ENCODE measurements at places on chromosomes 7 and 10. TPM values are rescaled to one million over a fixed set of nuclear protein-coding genes. Genes with fewer than 3 reads are reported as not detected.

EFCAB10 gene
- 1.2 TPM for polyA plus RNA-seq

PAPOLB gene
- 0.04 TPM for polyA plus RNA-seq

MMP21 gene
- 0.74 TPM for polyA plus RNA-seq

ANXA8L1 gene
- polyA plus RNA-seq: not detected

GRCh38 chr10:47144525-47144924, 155.5 kb upstream of the GDF10 start:
- DNase-seq: no peak

- no peak for DNase-seq
Measured at GRCh38 chr7:125355899-125356298, 426.3 kb upstream of the POT1 start.

DNA sequence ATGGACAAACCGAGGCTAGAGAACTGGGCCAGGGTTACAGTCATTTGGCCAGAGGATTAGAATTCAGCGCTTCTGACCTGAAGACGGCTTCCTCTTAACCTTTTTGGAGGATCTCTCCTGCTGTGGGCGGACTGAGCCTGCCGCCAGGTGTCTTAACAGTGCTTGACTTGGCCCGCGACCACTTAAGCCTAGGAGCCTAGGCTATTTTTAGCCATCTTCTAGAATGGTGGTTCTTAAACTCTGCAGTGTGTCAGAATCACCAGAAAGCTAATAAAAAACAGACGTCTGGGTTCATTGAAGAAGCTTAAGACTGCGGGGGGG, 722 bp downstream of the MDH2 start:
- no peak for DNase-seq

DNA sequence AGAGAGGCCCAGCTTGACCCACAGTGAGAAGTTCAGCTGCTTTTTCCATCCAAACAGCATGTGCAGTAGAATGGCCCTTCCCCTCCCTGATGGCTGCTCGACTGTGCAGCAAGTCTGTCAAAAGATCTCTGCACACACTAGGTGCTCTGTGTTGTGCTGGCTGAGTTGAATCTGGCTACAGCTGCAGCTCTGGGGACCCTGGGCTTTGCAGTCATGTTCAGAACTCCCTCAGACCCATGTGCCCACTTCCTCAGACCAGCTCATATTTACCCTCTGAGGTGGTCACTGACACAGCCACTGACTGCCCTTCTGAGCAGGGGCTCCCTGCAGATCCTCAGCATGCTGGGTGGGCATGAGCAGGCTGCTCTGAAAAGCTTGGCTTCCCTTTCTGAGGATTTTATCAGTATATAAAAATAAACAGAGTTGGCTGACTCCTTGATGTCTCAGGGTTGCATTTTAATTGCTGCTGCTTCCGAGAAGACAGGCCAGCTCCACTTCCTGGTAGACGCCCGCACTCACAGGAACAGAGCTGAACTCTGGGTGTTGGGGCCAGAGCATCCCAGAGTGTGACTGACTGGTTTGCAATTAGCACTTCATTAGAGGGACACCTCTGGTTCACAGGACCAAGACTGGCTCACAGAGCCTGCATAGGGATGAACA, 507.9 kb downstream of the RPS24 start:
- DNase-seq: no peak

DNA sequence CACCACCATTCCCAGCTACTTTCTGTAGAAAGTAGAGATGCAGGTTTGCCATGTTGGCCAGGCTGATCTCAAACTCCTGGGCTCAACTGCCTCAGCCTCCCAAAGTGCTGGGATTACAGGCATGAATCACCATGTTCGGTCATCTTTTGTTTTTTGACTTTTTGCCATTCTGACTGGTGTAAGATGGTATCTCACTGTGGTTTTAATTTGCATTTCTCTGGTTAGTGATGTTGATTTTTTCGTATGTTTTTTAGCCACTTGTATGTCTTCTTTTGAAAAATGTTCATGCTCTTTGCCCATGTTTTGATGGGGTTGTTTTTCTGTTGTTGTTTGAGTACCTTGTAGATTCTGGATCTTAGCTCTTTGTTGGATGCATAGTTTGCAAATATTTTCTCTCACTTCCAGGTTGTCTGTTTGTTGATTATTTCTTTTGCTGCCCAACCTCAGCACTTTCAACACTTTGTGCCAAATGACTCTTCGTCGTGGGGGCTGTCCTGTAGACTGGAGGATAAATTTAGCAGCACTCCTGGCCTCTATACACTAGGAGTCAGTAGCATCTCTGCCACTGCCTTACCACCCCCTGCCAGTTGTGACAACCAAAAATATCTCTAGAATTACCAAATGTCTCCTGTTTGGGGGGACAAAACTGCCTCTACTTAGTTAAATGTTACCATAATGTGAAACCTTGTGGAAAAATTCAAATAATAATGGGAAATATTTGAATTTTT, 6.5 kb upstream of the CPED1 start:
- DNase-seq: no peak

Measured in renal pelvis (tissue), 12 donors.